ENCODE measurements at places on chromosomes 5 and 9.

DNA sequence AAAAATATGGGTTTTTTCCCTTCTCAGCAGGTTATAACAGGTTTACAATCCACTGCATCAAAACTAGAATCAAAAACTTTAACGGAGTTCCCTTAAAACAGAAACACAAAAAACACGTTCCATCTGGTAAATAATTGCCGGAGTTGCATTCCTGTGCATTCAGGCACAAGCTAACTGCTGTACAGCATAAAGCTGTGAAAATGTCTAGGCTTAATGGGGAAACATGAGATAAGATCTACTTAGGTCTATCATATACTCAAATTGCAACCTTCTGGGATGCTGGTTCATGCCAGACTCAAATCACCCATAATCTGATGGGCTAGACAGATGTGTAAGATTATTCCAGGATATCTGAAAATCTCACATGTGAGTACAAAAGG lies 265.3 kb downstream of the DOCK8 start:
- DNase-seq: no peak

- DNase-seq: no peak
Measured at GRCh38 chr5:2335733-2336515, 415.6 kb downstream of the IRX2 start.

GRCh38 chr9:81058782-81059181 lies 630.6 kb downstream of the TLE1 start:
- no peak for DNase-seq

- no peak for DNase-seq
Measured at GRCh38 chr9:81320909-81321482, 368.4 kb downstream of the TLE1 start.
